ENCODE measurements at places on chromosomes 4 and X. TPM values are rescaled to one million over a fixed set of nuclear protein-coding genes. Genes with fewer than 3 reads are reported as not detected.

Gene UBE2D3
- total RNA-seq = 356 TPM

Gene NPNT
- total RNA-seq = not detected

Gene VCX2
- not detected for total RNA-seq

Gene MCF2
- total RNA-seq = 0.28 TPM

Gene HMX1
- total RNA-seq = not detected

Gene RNF175
- not detected for total RNA-seq

Gene SERTM2
- not detected for total RNA-seq

Gene OTC
- not detected for total RNA-seq

Gene SLC38A5
- 70.9 TPM for total RNA-seq

Gene TXLNG
- total RNA-seq = 11.1 TPM
